H9 (cell line): ENCODE measurements at places on chromosomes 4 and X. TPM values are rescaled to one million over a fixed set of nuclear protein-coding genes. Genes with fewer than 3 reads are reported as not detected.

GRCh38 chr4:3330707-3331106 lies 37.9 kb downstream of the RGS12 start:
- H3K27me3 ChIP-seq, result no peaks in the 10 kb centered on the region
- no peak for DNase-seq
- H3K36me3 ChIP-seq, result no peaks in the 10 kb centered on the region
- H3K4me1 ChIP-seq, result no peaks in the 10 kb centered on the region; the same call in 1 of the 2 replicates

The HSFX3 gene
- not detected in 2 replicates for total RNA-seq

GRCh38 chr4:26022346-26023202 lies 108.6 kb downstream of the SMIM20 start:
- H3K27ac ChIP-seq, result no peak overlapping the region
- DNase-seq, result no peak
- H3K27me3 ChIP-seq, result no peaks in the 10 kb centered on the region
- peaks cover 3% of the 10 kb centered on the region; the same call in 1 of the 2 replicates for H3K4me1 ChIP-seq
- H3K36me3 ChIP-seq, result no peaks in the 10 kb centered on the region
- no peak overlapping the region for H3K4me3 ChIP-seq

The PRDM8 gene
- total RNA-seq, result not detected in 2 replicates

- H3K4me3 ChIP-seq, result no peak overlapping the region
- H3K27me3 ChIP-seq, result no peaks in the 10 kb centered on the region
- no peak overlapping the region for H3K27ac ChIP-seq
- no peaks in the 10 kb centered on the region for H3K4me1 ChIP-seq
- H3K36me3 ChIP-seq, result no peaks in the 10 kb centered on the region
Measured at GRCh38 chr4:186878203-186878776, 154.6 kb upstream of the FAT1 start.

DNA sequence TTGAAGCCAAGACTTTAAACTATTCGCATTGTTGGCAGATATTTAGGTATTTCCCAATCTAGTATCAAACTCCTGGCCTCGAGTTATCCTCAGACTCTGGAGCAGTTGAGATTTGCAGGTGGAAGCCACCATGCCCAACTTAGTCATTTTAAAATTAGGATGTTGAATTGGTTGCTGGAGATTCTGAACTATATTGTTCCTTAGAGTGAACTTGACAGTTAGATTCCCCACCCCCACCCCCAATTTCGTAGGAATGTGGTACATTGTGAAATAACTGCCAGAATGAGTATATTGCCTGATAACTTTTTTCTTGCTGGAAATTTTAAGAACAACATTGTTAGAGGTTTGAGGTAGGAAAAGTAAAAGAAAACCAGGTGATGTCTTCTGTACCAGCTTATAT lies 2.3 kb downstream of the NOCT start:
- no peaks in the 10 kb centered on the region for H3K27me3 ChIP-seq
- H3K4me3 ChIP-seq, result peak overlapping the region; percentile 59
- DNase-seq, result no peak
- peaks cover 13% of the 10 kb centered on the region for H3K4me1 ChIP-seq
- peaks cover 7% of the 10 kb centered on the region; the same call in 2 of the 3 replicates for H3K36me3 ChIP-seq

The IL21 gene
- not detected in 2 replicates for total RNA-seq

DNA sequence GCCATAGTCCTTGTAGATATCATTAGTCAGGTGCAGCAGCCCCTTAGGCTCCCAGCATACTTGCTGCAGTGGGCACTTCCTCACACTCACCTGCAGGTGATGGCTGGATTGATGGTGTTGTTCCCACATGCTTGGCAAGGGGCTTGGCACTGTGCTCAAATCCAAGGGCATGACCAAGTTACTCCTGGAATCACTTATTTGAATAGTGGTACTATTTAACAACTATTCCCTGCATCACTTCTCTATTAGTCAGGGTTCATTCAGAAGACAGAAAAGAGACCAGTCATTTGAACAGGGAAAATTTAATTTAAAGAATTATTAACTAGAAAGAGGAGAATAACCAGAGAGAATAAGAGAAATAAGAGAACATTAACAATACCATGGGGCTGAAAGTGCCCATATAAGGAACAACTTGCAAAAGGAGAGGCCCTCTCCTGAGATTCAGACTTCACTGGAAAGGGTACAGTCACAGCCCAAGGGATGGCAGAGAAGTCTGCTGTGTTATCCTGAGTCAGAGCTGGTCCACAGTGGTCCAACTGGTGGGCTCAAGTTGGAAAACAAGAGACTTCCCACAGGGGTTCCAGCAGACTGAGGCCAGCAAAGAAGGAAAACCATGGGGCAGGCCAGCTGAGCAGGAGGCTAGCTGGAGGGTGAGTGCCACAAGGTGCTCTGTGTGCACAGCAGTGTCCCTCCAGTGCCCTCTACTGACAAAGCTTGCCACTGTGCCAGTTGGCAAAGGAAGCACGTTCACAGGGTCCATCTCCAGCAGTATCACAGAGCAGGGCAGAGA lies 9.8 kb downstream of the SPP1 start:
- H3K36me3 ChIP-seq, result peaks cover 8% of the 10 kb centered on the region
- H3K4me1 ChIP-seq, result no peaks in the 10 kb centered on the region; the same call in 1 of the 2 replicates
- no peaks in the 10 kb centered on the region for H3K27me3 ChIP-seq
- H3K4me3 ChIP-seq, result no peak overlapping the region

GRCh38 chr4:112253382-112254000 lies 21.9 kb downstream of the AP1AR start:
- H3K27me3 ChIP-seq, result no peaks in the 10 kb centered on the region
- H3K4me3 ChIP-seq, result no peak overlapping the region
- no peaks in the 10 kb centered on the region; the same call in 1 of the 2 replicates for H3K4me1 ChIP-seq
- H3K27ac ChIP-seq, result no peak overlapping the region
- DNase-seq, result no peak

The RASSF6 gene
- 0.15 and 0.22 TPM in 2 replicates for total RNA-seq

- no peak overlapping the region for H3K27ac ChIP-seq
- no peaks in the 10 kb centered on the region for H3K4me1 ChIP-seq
- no peaks in the 10 kb centered on the region; the same call in 1 of the 3 replicates for H3K36me3 ChIP-seq
- H3K4me3 ChIP-seq, result no peak overlapping the region
- H3K27me3 ChIP-seq, result no peaks in the 10 kb centered on the region
Measured at GRCh38 chrX:152157042-152157441, 18.7 kb upstream of the MAGEA10 start.

GRCh38 chrX:130539721-130540321 lies 138.0 kb downstream of the RBMX2 start:
- no peak overlapping the region for H3K27ac ChIP-seq
- H3K4me3 ChIP-seq, result no peak overlapping the region
- H3K4me1 ChIP-seq, result no peaks in the 10 kb centered on the region
- H3K36me3 ChIP-seq, result no peaks in the 10 kb centered on the region

- no peak overlapping the region for H3K27ac ChIP-seq
- no peak for DNase-seq
- H3K36me3 ChIP-seq, result peaks cover 31% of the 10 kb centered on the region
Measured at GRCh38 chrX:18900401-18900976, 83.4 kb downstream of the PHKA2 start.

The PLAC8 gene
- total RNA-seq, result 0.90 and 1.6 TPM in 2 replicates

DNA sequence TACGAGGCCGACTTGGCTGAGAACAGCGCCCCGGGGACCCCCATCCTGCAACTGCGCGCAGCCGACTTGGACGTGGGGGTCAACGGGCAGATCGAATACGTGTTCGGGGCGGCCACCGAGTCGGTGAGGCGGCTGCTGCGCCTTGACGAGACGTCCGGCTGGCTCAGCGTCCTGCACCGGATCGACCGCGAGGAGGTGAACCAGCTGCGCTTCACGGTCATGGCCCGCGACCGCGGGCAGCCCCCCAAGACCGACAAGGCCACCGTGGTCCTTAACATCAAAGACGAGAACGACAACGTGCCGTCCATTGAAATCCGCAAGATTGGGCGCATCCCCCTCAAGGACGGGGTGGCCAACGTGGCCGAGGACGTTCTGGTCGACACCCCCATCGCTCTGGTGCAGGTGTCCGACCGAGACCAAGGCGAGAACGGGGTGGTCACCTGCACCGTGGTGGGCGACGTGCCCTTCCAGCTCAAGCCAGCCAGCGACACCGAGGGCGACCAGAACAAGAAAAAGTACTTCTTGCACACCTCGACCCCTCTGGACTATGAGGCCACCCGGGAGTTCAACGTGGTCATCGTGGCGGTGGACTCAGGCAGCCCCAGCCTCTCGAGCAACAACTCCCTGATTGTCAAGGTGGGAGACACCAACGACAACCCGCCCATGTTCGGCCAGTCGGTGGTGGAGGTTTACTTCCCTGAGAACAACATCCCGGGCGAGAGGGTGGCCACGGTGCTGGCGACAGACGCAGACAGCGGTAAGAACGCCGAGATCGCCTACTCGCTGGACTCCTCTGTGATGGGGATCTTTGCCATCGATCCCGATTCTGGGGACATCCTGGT lies 2.4 kb downstream of the PCDH7 start:
- no peak overlapping the region for H3K27ac ChIP-seq
- DNase-seq, result peak; percentile 41
- H3K27me3 ChIP-seq, result peaks cover 23% of the 10 kb centered on the region
- 0 out of 2 replicates have a peak, but pooled peaks cover 3% of the 10 kb centered on the region for H3K4me1 ChIP-seq
